CD4-positive, alpha-beta T cell treated with Interleukin-17A for 4 hours (primary cell): ENCODE measurements at places on chromosomes 6 and 20.

DNA sequence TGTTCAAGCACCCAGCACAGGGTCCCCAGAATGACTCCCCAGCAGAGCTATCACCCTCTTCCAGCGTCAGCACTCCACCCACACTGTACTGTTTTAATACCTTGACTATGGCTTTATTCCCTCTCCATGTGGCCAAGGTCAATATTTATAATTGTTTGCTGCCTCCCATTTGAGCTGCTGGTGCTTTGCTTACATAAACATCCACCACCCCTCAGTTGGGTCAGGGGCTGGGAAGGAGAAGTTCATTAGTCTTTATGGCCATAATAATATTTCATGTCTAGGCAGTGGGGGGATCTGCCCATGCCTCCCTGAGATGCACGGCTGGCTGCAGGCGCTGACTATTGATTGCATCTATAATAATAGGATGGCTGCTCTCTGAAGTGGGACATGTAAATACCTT lies 41.8 kb upstream of the SAYSD1 start:
- DNase-seq: no peak

GRCh38 chr20:50267041-50267865 lies 76.6 kb downstream of the CEBPB start:
- DNase-seq: no peak

GRCh38 chr6:32857156-32857891 lies 3.3 kb downstream of the PSMB9 start:
- DNase-seq: no peak

GRCh38 chr6:128655978-128656498 lies 135.6 kb upstream of the PTPRK start:
- DNase-seq: no peak

DNA sequence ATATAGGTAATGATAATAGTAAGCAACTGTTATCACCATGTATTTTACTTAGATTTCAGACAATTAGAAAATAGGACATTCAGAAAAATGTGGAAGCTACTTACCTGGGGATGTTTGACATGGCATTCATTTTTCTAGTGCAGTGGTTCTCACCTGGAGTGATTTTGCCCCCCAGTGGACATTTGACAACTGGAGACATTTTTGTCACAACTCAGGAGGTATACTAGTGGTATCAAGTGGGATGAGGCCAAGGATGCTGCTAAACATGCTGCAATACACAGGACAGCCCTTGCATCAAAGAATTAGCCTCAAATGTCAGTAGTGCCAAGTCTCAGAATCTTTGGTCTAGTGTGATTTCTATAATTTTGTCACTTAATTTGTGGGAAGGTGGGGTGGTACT lies 36.1 kb downstream of the NUS1 start:
- DNase-seq: no peak
